Adipocyte (in vitro differentiated cells): ENCODE measurements at places on chromosomes 3 and 15.

GRCh38 chr15:58985443-58985842 is 2.0 kb upstream of the RNF111 start:
- DNase-seq = peak; percentile 73

DNA sequence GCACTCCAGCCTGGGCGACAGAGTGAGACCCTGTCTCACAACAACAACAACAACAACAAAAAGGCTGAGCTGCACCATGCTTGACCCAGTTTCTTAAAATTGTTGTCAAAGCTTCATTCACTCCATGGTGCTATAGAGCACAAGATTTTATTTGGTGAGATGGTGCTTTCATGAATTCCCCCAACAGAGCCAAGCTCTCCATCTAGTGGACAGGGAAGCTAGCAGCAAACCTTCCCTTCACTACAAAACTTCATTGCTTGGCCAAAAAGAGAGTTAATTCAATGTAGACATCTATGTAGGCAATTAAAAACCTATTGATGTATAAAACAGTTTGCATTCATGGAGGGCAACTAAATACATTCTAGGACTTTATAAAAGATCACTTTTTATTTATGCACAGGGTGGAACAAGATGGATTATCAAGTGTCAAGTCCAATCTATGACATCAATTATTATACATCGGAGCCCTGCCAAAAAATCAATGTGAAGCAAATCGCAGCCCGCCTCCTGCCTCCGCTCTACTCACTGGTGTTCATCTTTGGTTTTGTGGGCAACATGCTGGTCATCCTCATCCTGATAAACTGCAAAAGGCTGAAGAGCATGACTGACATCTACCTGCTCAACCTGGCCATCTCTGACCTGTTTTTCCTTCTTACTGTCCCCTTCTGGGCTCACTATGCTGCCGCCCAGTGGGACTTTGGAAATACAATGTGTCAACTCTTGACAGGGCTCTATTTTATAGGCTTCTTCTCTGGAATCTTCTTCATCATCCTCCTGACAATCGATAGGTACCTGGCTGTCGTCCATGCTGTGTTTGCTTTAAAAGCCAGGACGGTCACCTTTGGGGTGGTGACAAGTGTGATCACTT is 2.0 kb downstream of the CCR5 start:
- DNase-seq = no peak

GRCh38 chr15:48279608-48280007 is 51.6 kb upstream of the DUT start:
- DNase-seq = no peak

GRCh38 chr3:114745322-114746240 is 401.5 kb downstream of the ZBTB20 start:
- DNase-seq = peak; percentile 86

- DNase-seq = no peak
Measured at GRCh38 chr3:135781026-135781815, 184.3 kb upstream of the PPP2R3A start.

DNA sequence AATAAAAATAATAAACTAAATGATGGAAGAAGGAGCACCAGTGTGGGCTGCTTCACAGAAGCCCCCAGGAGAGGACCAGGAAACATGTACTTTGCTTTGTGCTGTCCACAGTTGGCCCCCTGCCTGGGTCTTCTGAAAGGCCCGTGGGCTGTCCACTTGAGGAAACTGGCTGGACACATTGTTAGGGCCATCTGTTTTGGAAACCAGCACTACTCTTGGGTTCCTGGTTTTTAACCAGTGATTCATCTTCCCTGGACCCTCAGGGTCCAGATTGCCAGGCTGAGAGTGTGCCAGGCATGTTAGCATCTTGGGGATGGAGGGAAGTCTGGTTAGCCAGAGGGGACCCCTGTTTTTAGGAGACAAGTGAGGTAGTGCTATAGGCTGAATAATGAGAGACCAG is 297.2 kb upstream of the C2CD4B start:
- no peak for DNase-seq

DNA sequence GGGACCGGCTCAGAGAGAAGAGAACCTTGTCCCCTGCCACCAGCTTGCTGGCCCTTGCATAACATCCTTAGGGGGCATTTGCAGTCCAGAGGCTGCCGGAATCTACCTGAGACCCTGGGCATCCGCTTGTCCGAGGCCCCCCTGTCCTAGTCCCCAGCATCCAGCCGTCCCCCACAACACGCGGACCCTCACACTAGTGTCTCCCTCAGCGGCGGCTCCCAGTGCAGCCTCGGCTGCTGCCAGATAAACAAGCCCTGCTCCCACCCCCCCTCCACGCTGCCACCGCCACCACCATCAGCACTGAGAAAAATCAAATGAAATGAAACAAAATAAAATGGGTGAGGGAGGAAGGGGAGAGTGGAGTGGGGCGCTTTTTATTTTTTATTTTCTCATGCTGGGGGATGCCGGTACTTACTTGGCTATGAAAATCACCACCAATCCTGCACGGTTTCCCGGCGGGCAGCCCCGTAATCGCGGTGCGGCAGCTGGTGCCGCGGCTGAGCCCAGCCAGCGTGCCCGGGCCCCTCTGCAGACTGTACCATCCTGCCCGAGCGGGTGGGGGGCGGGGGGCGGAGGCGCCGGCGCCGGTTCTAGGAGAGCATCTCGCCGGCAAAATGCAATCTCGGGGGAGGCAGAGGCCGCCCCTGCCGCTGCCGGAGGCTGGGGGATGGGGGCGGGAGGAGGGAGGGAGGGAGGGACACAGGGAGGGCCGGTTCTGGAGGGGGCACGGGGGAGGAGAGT is at the start of gene ATP2B2:
Gene ATP2B2, minus strand, starts transcription at position 537 of the 741 bp plus-strand sequence. CDS start 56,043 bp downstream, outside the sequence.
- DNase-seq = peak; percentile 39

- DNase-seq = no peak
Measured at GRCh38 chr15:53246404-53246803, 456.3 kb upstream of the ONECUT1 start.

- DNase-seq = no peak
Measured at GRCh38 chr3:177569875-177570657, 372.8 kb upstream of the TBL1XR1 start.

GRCh38 chr3:58421004-58421403 is 12.6 kb downstream of the PDHB start:
- DNase-seq = no peak

DNA sequence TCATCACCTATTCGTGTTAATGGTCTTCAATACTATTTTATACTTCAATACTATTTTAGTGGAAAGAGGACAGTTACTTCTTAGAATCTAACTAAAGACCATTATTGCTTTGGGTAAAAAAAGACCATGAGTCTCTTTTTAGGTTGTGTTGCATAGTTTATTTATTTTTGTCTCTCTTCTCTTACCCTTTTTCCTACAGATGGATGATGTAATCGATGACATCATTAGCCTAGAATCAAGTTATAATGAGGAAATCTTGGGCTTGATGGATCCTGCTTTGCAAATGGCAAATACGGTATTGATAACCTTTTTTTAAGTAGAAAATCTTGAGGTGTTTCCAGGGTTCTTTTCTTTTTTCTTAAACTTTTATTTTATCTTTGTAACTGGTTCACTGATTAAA is 58.5 kb upstream of the SAMMSON start:
- peak; percentile 24 for DNase-seq

- DNase-seq = no peak
Measured at GRCh38 chr3:122498152-122498551, 16.6 kb downstream of the KPNA1 start.

GRCh38 chr15:74776821-74777768 is 4.8 kb upstream of the CSK start:
- DNase-seq = peak; percentile 18

DNA sequence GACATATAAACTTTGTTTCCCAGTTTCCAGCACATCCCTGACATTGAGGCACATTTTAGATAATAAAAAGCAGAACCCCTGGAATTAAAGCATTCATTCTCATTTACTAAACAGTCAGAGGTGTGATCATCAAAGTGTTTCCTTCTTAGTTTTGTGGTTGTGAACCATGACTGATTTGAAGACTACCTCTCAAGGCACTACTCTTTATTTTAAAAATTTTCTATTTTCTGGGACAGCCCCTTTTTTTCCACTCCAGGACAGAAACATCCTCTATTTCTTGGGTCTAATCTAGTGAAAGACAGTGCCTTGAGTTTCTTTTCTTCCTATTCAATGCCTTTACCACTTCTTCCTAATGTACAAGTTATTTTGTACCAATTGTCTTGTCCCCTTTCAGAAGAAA is 5.2 kb downstream of the SST start:
- DNase-seq = no peak

GRCh38 chr15:44194323-44195150 is 534 bp downstream of the FRMD5 start:
- peak; percentile 65 for DNase-seq

GRCh38 chr3:126542340-126543241 is 16.1 kb downstream of the C3orf22 start:
- DNase-seq = no peak

DNA sequence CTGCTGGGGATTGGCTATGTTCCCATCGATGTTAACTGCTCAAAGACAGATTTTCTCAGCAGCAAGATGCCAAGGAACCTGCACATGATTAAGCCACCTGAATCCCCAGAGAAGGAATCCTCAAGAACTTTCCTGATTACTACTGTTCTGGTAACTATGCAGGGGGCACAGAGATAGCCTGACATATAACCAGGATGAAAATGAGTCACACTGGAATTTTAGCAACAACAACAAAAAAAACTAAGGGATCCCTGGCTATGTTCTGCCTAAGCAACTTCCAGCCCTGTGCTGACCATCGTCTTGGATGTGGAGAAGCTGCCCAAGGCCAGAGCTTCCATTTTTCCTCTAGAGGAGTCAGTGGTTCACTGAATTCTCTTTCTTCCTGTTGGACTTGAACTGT is 13.8 kb downstream of the RIOX2 start:
- no peak for DNase-seq

- no peak for DNase-seq
Measured at GRCh38 chr3:112084980-112085705, 1.0 kb upstream of the C3orf52 start.

GRCh38 chr15:36557364-36557763 is 22.1 kb upstream of the CDIN1 start:
- no peak for DNase-seq

GRCh38 chr3:133964547-133964946 is 65.2 kb downstream of the SLCO2A1 start:
- no peak for DNase-seq

- DNase-seq = no peak
Measured at GRCh38 chr3:45957586-45957985, 14.3 kb downstream of the CXCR6 start.

DNA sequence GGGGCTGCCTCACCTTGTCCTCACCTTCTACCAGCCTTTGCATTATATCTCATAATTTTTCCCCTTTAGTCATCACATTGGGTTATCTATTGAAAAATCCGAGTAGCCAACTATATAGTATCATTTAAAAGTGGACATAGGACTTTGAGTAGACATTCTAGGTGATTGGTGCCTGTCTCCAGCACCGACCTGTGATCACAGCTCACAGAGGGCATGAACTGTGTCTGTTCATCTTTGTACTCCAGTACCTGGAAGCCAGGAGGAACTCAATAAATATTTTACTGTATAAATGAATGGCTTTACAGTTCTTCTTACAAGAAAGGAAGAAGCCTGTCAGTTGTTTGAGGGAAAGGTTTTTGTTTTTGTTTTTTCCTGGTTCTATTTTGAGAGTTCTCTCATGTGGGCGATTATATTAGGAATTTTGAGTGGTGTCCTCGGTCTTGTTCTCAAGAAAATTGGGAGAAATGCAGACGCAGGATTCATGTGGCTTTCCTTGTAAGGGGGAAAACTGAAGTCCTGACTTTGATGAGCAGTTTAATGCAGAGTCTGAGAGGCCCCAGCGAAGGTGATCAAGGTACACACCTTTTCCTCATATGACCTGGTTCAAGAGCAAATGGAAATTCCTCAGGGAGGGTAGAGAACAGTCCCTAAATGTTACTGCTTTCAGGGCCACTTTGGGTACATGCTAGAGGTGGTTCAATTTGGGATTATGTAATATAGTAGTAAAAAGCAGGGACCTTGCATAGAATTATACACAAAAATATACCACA is 46.1 kb downstream of the CMTM8 start:
- DNase-seq = no peak

DNA sequence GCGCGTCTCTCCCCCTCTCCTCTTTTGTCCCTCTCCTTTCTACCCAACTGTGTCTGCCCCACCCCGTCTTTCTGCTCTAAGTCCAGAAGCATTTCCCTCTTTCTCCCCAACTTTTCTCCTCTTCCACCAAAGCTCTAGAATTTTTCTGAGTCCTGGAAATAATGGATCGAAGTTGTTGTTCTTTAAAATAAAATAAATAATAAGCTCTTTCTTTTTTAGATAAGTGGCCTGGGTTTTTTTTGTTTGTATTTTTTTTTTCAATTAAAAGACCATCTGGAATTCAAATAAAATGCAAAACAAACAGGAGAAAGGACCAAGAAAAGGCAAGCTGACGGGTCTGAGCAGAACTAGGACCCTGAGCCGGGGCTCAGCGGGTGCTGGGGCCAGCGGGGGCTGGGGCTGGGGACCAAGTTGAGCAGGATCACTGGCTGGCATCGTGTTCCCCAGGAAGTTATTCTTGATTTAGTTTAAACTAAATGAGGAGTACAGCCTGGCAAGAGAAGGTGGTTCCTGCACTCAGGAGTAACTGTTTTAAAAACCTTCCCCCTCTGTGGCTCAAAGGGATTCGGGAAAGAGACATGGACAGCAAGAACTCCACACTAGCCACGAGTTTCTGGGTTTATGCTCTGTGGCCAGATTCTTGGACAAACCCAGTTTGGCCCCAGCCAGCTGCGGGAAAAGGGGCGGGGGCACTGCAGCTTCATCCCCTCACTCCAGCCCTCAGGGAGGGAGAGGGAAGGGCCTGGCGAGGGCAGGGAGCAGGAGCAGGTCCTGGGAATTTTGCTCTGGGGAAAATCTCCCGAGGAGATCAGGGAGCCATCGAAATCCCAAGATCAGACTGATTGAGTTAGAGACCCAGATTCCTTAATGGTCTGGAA is 8.4 kb downstream of the GATA2 start:
- peak; percentile 62 for DNase-seq

- peak; percentile 56 for DNase-seq
Measured at GRCh38 chr15:68368731-68369435, 63.1 kb downstream of the ITGA11 start.

DNA sequence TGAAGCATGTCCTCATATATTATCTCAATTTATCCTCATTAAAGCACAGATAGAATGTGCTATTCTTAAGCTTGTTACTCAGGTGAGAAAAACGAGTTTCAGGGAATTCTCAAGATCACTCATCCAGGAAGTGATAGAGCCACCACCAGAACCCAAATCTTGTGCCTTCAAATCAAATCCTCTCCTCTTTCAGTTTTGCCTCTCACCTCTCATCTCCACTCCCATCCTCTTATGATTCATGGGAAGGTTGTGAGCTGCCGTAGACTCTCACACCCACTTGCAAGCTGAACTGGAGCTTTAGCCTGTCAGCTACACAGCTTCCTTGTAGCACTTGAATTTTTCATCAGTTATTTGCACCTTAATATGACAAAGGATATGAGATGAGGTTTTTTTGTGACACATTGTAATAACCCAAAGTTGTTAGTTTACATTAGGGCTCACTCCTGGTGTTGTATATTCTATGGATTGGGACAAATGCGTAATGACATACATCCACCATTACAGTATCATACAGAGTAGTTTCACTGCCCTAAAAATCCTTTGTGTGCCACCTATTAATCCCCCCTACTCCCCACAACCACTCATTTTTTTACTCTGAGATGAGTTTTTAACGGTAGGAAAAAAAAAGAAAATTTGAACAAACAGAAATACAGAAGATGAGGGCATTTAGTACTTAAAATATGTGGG is 25.7 kb downstream of the GPR15 start:
- DNase-seq = no peak

GRCh38 chr3:50203809-50204803 is 965 bp upstream of the SLC38A3 start:
- DNase-seq = no peak

- peak; percentile 81 for DNase-seq
Measured at GRCh38 chr3:158731938-158732855, at the start of gene RARRES1. RARRES1 (minus strand) TSS chr3:158732457; CDS start chr3:158732415, 42 bp downstream.
